ENCODE measurements at places on chromosomes 4 and X. TPM values are rescaled to one million over a fixed set of nuclear protein-coding genes. Genes with fewer than 3 reads are reported as not detected.

HAUS7 gene
- 73.8 TPM for total RNA-seq

XPNPEP2 gene
- 0.29 TPM for total RNA-seq

ASB9 gene
- 0.18 TPM for total RNA-seq

SLC30A9 gene
- 54.3 TPM for total RNA-seq

HS6ST2 gene
- total RNA-seq, result 0.13 TPM

MEPE gene
- not detected for total RNA-seq

FAM47A gene
- not detected for total RNA-seq

GNRHR gene
- not detected for total RNA-seq

UVSSA gene
- 16.8 TPM for total RNA-seq

CAMK2D gene
- 56.0 TPM for total RNA-seq

GRID2 gene
- not detected for total RNA-seq

DNA sequence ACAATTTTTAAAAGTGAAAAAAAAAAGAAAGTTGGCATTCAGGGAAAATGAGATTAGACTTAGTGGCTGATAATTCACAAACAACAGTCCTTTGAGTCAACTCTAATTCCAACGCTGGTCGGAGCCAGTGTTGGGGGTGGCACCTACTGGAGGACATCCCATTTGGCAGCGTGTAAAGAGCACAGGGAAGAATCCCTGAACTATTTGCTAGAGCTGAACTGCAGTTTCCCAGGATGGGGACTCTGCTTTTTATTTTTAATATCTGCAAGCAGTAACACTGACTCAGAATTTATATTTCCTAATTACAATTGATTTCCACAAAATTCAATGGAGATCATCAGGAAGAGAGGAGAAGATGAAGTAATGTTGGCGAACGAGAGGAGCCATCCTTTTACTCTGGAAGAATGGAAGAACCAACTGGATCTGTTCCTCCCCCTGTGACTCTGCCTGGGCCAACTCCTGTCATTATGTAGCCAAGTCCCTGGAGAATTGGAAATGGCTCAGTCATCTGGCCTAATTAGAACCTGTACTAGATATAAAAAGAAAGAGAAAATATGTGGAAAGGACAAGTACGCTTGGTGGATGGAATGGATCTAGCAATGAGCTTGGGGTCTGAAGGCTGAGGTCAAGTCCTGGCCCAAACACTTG is 76.7 kb downstream of the IRF2 start:
- H3K4me3 ChIP-seq, result no peak overlapping the region
- H3K27me3 ChIP-seq, result no peaks in the 10 kb centered on the region
- DNase-seq, result no peak
- peaks cover 47% of the 10 kb centered on the region for H3K36me3 ChIP-seq
- H3K4me1 ChIP-seq, result no peaks in the 10 kb centered on the region

GRCh38 chrX:132406106-132406505 is 82.7 kb downstream of the MBNL3 start:
- no peak overlapping the region for H3K4me3 ChIP-seq
- no peaks in the 10 kb centered on the region for H3K36me3 ChIP-seq
- H3K4me1 ChIP-seq, result no peaks in the 10 kb centered on the region
- H3K27ac ChIP-seq, result no peak overlapping the region
- H3K27me3 ChIP-seq, result no peaks in the 10 kb centered on the region

DNA sequence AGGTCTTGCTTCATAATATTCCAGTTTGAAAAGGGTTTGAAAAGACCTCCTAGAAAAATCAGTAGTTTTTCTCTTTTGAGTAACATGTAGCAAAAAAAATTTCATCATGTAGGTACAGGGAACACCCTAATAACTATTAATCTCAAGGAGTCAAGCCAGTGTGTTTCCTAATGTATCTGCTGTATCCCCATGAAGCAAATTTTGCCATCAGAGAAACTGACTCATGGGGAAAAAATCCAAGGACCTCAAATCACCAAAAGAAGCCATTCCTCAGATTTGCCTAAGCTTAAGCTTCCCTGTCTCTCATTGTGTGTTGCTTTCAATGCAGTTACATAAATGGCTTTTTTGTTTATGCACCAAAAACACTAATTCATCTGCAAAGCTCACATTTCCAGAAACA is 29.7 kb downstream of the F9 start:
- no peak for DNase-seq
- no peak overlapping the region for H3K27ac ChIP-seq
- H3K4me1 ChIP-seq, result no peaks in the 10 kb centered on the region
- no peaks in the 10 kb centered on the region for H3K27me3 ChIP-seq
- no peak overlapping the region for H3K4me3 ChIP-seq

DNA sequence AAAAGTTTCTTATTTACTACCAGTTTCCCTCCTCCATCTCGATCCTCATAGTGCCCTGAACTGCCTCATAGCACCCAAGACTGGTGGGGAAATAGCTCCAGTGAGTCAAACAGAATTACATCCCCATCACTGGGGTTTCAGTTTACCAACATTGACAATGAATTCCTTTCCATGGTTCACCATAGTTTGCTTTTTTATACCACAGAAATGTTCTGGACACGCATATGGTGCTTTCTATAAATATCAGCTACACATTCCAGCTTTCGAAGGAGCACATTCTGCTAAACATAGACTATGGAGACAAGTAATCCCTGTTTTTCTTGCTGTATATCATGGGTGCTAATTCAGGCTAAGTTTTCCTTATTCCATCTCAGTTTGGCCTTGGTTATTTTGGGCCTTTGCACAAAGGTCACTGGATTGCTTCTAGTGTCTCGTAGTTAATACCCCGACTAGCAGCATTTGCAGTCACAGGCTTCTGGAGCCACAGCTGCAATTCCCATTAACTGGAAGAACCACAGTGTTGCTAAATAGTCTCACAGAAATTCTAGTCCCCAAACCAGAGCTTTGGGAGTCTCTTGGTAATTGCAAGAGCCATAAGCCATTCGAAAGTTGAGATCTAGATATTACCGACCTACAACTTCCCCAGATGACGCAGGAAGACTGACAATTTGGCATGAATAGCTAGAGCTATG is 53.4 kb upstream of the TRPC3 start:
- H3K27ac ChIP-seq, result no peak overlapping the region
- H3K4me1 ChIP-seq, result no peaks in the 10 kb centered on the region
- H3K36me3 ChIP-seq, result no peaks in the 10 kb centered on the region

DNA sequence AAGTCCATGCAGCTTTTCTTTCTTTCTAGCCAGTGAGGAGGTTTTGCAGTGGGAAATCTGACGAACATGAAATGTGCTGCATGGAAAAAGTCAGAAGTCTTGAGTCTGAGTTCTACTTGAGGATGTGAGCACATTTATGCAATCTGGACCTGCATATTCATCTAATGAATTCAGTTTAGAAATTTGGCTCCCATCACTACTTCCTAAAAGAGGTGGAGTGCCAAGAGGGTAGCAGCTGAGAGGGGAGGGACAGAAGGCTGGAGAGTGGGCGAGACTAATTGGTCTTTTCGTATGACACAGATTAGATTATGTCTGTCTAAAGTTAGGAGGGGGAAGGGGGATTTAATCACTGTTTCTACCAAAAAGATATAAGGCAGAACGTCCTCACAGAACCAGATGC is 535.9 kb downstream of the IQCM start:
- no peaks in the 10 kb centered on the region for H3K36me3 ChIP-seq
- H3K27me3 ChIP-seq, result no peaks in the 10 kb centered on the region
- H3K4me3 ChIP-seq, result no peak overlapping the region

DNA sequence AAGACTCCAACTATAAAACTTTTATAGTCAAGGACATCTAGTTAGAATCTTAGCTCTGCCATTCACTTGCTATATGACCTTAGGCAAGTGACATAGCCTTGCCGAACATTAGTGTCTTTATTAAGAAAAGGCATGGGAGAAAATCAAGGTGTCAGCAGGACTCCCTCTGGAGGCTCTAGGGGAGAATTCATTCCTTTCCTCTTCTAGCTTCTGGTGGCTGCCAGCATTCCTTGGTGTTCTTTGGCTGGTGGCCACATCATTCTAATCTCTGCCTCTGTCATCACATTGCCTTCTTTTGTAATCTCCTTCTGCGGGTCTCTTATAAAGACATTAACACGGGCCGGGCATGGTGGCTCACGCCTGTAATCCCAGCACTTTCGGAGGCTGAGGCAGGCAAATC is 99.8 kb downstream of the PPP1R2C start:
- H3K36me3 ChIP-seq, result no peaks in the 10 kb centered on the region
- DNase-seq, result no peak
- no peaks in the 10 kb centered on the region for H3K27me3 ChIP-seq
- H3K27ac ChIP-seq, result no peak overlapping the region
- no peaks in the 10 kb centered on the region for H3K4me1 ChIP-seq

GRCh38 chr4:48944252-48944651 is 37.7 kb upstream of the OCIAD2 start:
- no peak overlapping the region for H3K4me3 ChIP-seq
- no peaks in the 10 kb centered on the region for H3K27me3 ChIP-seq
- peaks cover 13% of the 10 kb centered on the region for H3K4me1 ChIP-seq
- H3K36me3 ChIP-seq, result no peaks in the 10 kb centered on the region
- DNase-seq, result no peak

DNA sequence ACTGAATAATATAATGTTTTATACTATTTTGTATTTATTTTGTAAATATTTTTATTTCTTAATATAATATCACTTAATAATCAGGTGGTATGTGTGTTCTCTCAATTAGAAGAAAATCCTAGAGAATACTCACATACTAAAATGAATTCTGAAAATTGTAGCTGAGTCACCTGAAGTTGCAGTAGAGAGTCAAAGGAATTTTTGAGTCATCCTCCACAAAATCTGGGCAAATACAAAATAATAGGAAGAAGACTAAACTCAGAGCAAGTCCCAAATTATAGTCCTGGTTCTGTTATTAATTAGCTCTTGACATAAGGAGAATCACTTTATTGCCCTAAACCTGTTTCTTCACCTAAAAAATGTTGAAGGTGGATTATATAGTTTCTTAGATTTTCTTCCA is 57.8 kb downstream of the SPATA4 start:
- no peak overlapping the region for H3K27ac ChIP-seq
- no peaks in the 10 kb centered on the region for H3K4me1 ChIP-seq
- H3K4me3 ChIP-seq, result no peak overlapping the region
- no peak for DNase-seq
- H3K36me3 ChIP-seq, result no peaks in the 10 kb centered on the region

DNA sequence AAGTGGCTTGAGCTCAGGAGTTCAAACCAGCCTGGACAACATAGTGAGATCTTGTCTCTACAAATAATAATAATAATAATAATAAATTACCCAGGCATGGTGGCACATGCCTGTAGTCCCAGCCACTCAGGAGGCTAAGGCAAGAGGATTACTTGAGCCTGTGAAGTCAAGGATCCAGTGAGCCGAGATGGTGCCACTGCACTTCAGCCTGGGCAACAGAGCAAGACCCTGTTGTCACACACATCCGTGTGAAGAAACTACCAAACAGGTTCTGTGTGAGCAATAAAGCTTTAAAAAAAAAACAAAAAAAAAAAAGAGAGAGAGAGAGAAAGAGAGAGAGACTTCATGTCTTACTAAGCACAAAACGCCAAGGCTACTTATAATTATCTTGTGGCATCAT is 42.5 kb downstream of the ANOS1 start:
- no peaks in the 10 kb centered on the region for H3K4me1 ChIP-seq
- no peaks in the 10 kb centered on the region for H3K27me3 ChIP-seq
- H3K36me3 ChIP-seq, result no peaks in the 10 kb centered on the region
- no peak overlapping the region for H3K27ac ChIP-seq
- H3K4me3 ChIP-seq, result no peak overlapping the region

DNA sequence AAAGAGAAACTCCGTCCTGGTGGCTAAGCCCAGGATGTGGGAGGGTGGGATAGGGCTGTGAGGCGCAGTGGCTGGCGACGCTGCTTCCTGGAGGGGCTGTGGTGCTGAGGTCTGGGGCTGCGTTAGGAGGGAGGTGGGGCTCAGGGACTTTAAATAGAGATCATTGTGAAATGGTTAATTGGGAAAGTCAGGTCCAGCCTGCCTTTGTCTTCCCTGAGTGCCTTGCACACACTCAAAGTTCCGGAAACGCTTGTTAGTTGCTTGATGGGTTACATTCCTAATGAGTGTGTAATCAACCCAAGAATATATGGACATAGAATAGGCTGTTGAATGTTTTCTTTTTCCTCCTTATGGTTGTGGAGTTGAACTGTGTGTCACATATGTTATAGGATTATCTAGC is 55.7 kb upstream of the CLDN34 start:
- H3K36me3 ChIP-seq, result no peaks in the 10 kb centered on the region
- no peak overlapping the region for H3K4me3 ChIP-seq
- DNase-seq, result no peak
- no peaks in the 10 kb centered on the region for H3K4me1 ChIP-seq
- no peaks in the 10 kb centered on the region for H3K27me3 ChIP-seq

DNA sequence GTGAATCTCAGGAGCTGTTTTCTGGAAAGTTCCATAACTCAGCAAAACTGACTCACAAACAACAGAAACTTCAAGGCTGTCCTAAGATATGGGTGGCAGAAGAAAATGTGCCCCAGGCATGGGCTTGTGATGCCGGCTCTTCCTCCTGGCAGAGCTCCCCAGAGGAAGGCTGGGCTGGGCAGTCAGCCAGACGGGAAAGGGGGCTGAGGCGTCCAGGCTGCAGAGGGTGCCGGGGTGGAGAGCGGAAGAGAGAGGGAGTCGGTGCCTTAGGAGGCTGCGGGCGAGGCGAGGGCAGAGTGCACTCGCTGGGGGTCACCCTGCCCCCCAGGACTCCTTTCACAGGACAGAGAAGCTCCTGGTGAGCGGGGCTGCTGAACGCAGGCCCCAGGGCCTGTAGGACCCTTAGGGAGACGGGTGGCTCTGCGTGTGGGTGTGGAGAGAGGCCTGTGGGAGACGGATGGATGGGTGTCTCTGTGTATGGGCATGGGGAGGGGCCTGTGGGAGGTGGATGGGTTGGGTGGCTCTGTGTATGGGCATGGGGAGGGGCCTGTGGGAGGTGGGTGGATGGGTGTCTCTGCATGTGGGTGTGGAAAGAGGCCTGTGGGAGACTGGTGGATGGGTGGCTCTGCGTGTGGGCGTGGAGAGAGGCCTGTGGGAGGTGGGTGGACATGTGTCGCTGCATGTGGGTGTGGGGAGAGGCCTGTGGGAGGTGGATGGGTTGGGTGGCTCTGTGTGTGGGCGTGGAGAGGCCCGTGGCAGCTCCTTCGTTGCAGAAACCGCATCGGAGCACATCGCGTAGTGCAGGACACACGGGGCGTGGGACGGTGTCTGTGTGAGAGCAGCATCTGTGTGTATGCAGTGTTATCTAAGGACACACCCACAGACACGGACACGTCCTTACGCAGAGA is 15.9 kb downstream of the PCGF3 start:
- H3K27ac ChIP-seq, result no peak overlapping the region
- H3K4me1 ChIP-seq, result no peaks in the 10 kb centered on the region
- DNase-seq, result no peak
- no peaks in the 10 kb centered on the region for H3K27me3 ChIP-seq
- no peaks in the 10 kb centered on the region for H3K36me3 ChIP-seq

DNA sequence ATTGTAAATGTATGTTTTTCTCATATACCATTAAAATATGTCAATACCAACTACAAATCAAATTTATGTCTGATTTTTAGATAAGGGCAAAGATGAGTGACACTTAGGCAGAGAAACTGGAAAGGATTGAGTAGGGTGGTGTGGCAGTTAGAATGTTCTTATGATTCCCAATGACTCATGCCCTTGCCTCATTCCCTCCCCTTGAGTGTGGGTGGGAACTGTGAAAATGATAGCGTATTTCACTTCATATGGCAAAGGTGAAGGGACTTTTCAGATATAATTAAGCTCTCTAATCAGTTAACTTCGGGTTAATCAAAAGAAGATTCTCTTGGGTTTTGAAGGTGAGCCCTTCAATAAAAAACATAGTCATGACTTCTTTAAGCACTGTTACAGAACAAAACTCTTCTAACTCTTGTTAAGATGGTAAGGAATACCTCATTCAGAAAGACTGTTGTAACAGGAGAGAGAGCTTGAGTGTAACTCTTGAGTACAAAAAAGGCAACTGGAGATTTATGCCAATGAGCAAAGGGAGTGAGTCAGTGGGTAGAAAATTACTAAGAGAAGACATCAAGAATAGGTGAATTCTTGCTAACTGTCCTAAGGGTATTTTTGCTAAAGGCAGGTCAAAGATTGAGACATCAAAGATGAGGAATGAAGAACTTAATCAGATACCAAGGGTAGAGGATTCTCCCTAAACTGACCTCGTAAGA is 329.5 kb downstream of the KCTD8 start:
- no peak for DNase-seq
- no peaks in the 10 kb centered on the region for H3K27me3 ChIP-seq
- no peaks in the 10 kb centered on the region for H3K36me3 ChIP-seq
- no peaks in the 10 kb centered on the region for H3K4me1 ChIP-seq
